ENCODE measurements at places on chromosomes 13 and 19. TPM values are rescaled to one million over a fixed set of nuclear protein-coding genes. Genes with fewer than 3 reads are reported as not detected.

TTC9B gene
- not detected for total RNA-seq

EDDM13 gene
- not detected for total RNA-seq

B3GNT3 gene
- 7.1 TPM for total RNA-seq

LDLR gene
- total RNA-seq: 263 TPM

MAN2B1 gene
- total RNA-seq: 50.6 TPM

SLC7A10 gene
- not detected for total RNA-seq

ZNF382 gene
- total RNA-seq: 11.8 TPM

IGFL1 gene
- not detected for total RNA-seq

KIR2DL3 gene
- not detected for total RNA-seq

SIGLEC6 gene
- not detected for total RNA-seq

CGB8 gene
- total RNA-seq: 2.3 TPM

TRPM4 gene
- total RNA-seq: 35.0 TPM

PSG6 gene
- total RNA-seq: not detected

COG3 gene
- 50.5 TPM for total RNA-seq

KLK10 gene
- not detected for total RNA-seq

TMEM150B gene
- total RNA-seq: not detected

C19orf67 gene
- 1.2 TPM for total RNA-seq

SYCN gene
- total RNA-seq: not detected

RFX1 gene
- total RNA-seq: 5.1 TPM

HCST gene
- total RNA-seq: 3.5 TPM

TBXA2R gene
- 4.3 TPM for total RNA-seq

EXOC3L2 gene
- 0.11 TPM for total RNA-seq

ZNF700 gene
- total RNA-seq: 8.2 TPM

BST2 gene
- total RNA-seq: not detected
